ENCODE measurements at places on chromosomes 16 and 17.

DNA sequence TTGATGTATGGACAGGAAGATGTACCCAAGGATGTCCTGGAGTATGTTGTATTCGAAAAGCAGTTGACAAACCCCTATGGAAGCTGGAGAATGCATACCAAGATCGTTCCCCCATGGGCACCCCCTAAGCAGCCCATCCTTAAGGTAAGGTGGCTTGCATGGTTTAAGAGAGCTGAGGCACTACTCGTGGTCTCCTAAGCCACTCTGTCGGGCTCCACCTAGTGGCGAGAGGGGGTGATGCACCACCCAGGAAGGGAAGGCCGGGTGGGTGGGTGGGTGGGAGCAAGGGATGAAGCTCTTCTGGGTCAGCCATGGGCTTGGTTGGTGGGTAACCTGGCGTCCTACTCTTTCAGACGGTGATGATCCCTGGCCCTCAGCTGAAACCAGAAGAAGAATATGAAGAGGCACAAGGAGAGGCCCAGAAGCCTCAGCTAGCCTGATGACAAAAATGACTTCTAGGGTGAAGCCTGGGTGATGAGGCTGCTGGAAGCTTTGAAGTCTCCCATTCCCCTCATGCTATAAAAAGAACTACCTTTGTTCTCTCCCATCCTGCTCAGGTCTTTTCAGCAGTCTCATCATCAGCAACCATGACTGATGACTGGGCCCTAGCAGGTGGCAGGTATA is 21.5 kb downstream of the GPR179 start:
- DNase-seq, result peak; percentile 2

- peak; percentile 4 for DNase-seq
Measured at GRCh38 chr16:56610017-56610608, 1.7 kb downstream of the MT2A start.

GRCh38 chr17:50192618-50193291 is 8.7 kb downstream of the COL1A1 start:
- DNase-seq, result no peak

DNA sequence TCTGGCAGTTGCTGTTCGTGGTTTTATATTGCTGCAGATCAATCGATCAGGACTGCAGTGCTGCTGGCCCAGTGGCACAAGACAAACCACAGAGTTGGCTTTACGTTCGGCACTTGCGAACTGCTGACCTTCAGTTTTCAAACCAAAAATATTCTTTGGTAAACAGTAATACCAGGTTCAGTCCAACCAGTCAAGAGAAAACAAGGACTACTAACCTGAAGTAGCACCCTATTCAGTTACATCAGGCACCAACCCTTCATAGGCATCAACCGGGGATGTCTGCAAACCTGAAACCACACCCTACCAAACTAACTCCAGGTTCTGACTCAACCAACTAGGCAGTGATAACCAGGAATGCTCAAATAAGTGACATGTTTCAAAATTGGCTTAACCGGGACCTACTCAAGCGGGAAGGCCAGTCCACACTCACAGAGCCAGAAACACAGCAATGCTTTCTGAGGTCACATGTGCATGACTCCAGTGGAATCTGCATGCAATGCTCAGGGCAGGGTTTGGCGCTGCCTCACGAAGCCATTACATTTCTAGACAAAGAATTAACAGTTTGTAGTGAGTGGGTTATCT is 91.1 kb downstream of the SMG6 start:
- no peak for DNase-seq

DNA sequence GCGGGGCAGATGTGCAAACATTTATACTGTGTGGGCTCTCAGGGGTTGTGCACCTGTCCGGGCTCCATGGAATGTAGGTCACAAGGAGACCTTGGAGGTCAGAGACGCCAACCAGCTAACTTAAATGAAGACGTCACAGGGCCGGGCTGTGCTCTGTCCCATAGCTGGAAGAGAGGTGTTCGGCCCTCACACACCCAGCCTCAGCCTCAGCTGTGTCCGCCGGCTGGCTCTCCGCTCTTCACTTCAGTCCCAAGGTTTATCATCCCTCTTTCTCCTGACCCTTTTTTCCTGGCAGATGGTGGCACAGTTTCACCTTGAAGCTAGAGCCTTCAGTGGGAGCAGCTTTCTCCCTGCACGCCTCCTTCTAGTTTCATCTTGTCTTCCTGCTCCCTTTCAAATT is 6.0 kb upstream of the RBFOX3 start:
- DNase-seq, result no peak

- no peak for DNase-seq
Measured at GRCh38 chr16:22022151-22022550, 14.2 kb downstream of the MOSMO start.

DNA sequence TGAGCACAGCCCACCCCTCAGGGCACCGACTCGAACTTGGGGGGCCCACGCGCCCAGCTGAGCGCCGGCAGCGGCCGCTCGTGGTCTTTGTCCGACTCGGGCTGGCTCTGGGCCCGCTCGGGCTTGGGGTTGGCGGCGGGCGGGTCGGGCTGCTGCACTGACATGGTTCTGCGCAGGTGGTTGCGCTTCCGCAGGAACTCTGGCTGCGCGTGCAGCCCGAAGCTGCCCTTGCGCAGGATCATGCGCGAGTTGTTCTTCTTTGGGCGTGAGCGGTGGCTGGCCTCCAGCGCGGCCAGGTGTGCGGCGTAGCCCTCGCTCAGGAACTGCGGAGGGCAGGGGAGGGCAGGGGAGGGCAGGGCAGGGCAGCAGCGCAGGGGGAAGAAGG is 11.1 kb downstream of the PIMREG start:
- DNase-seq, result no peak

GRCh38 chr17:382644-383533 is 30.3 kb upstream of the RPH3AL start:
- DNase-seq, result no peak

GRCh38 chr17:57329380-57330214 is 73.3 kb downstream of the MSI2 start:
- DNase-seq, result no peak

GRCh38 chr17:65226227-65226626 is 89.1 kb downstream of the RGS9 start:
- DNase-seq, result no peak

DNA sequence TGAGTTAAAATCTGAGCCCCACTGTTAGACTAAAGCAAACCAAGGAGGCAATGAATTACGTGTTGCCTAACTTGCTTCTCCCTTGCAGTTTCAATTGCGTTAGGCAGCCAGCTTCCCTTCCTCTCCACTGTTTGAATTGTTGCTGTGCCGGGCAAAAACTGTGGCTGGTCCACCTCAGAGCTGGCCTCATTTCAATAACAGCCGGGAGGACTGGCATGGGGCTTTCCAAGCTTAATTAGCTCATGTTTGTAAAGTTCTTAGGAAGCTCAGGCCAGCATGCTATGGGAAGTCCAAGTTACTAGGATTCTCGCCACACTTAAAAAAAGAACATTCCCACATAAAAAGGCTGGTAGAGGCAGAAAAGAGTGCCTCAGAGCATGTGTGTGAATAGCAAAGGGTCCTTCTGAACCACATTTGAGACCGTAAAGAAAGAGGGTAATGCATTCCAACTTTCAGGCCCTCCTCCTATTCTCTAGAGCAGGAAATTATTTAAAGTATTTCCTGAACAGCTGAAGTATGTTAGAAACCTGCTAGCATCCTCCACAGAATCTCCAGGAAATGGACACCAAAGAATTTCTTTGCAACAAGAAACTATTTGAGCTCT is 79.0 kb upstream of the SMURF2 start:
- no peak for DNase-seq

DNA sequence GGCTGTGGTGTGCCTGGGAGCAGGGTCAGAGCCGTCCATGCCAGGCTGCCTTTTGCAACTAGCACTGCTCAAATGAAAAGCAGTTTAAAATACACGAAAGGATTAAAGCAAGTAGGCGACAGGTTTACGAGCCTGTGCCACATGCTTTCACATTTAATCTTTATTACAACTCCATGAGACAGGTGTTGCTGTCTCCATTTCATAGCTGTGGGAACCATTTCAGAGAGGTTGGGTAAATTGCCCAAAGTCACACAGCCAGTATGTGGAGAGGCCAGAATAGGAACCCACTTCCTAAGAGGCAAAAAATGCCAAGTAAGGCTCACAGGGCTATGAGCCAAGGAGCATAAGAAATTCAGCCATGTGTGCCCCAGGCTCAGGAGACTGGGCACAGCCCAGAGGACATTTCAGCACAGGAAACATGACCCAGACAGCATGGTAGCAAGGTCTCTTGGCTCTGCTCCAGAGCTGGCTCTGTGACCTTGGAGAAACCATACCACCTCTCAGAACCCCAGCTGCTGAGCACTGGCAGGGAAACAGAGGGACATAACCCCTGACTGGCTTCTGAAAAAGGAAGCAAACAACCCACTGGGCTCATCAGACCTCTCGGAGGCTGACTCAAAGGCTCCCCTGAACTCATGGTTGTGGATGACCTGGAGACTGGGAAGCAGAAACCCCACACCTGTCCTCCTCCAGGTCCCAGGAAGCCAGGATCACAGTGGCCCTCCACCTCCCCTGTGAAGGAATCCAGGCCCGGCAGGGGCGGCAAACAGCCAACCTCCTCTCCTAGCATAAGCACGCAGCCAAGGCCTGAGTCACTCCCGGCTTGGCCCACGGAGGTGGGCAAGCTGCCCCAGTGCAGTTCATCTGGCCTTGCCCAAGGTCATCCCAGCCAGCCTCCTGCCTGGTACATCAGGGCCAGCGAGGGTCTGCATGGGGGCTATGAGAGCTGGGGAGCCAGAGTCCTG is 40.3 kb upstream of the MRPS23 start:
- DNase-seq, result no peak

DNA sequence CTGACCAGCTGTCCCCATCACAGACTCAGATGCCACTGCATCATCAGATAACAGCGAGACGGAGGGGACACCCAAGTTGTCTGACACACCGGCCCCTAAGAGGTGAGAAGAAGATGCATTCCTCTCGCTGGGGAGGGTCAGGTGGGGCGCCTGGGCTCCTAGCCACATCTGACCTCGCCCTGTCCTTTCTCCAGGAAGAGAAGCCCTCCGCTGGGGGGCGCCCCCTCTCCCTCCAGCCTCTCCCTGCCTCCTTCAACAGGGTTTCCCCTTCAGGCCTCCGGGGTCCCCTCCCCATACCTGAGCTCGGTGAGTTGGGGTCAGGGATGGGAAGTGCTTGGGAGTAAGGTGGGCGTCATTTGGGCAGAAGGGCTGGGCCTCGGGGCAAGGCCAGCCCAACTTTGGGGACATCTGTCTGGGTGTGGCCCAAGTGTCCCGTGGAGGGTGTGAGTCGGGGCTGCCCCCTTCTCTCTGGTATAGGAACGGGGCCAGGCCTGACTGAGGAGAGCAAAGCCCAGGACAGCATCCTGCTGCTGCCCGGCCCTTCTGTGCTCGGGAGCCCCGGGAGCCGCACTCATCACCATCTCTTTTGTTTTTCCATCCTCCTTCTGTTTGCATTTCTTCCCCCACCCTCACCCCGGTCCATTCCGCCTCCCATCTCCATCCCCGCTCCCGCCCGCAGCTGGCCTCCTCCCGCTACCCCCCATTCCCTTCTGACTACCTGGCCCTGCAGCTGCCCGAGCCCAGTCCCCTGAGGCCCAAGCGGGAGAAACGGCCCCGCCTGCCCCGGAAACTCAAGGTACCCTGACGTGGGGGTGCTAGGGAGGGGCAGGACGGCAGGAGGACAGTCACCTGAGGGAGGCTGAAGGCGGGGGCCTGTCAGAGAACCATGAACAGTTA is 4.9 kb downstream of the INO80E start:
- DNase-seq, result no peak

- DNase-seq, result no peak
Measured at GRCh38 chr17:82047914-82048570, 3.6 kb downstream of the RFNG start.

DNA sequence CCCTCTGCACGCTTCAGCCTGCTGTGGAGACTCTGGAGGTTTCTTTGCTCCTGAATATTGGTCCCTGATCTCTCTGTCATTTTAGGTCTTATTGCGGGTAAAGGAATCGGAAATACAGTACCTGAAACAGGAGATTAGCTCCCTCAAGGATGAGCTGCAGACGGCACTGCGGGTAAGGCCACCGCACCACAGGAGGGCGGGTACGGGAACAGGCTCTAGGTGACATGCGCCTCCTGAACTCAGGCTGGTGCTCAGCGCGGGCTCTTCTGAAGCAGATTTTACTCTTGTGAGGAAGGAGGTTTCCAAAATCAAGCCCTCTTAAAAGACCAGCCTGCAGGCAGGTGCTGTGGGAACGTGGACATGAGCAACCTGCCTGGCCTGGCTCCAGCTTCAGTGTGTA is 29.8 kb downstream of the PLD6 start:
- no peak for DNase-seq

DNA sequence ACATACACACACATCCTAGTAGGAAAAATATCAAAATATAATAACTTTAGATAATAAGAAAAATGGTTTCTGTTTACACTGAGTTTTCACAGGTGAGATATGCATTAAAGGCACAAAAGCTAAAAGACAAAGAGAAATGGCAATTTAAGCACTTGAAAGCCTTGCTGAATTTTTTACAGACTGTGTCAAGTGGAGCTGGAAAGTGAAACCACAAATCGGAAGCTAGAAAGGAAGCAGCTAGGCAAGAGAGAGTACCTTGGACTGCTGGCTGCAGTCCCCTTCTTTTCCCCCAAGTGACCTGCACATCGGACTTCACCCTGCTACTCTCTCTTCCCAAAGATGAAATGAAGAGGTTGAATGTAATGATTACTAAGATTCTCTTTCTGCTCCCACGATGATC is 135.1 kb downstream of the CDH13 start:
- DNase-seq, result no peak

- DNase-seq, result no peak
Measured at GRCh38 chr16:89422905-89423630, 67.3 kb downstream of the ANKRD11 start.

- no peak for DNase-seq
Measured at GRCh38 chr16:50351116-50351515, 17.7 kb downstream of the BRD7 start.

- no peak for DNase-seq
Measured at GRCh38 chr16:75002474-75002873, 3.6 kb downstream of the ZNRF1 start.

DNA sequence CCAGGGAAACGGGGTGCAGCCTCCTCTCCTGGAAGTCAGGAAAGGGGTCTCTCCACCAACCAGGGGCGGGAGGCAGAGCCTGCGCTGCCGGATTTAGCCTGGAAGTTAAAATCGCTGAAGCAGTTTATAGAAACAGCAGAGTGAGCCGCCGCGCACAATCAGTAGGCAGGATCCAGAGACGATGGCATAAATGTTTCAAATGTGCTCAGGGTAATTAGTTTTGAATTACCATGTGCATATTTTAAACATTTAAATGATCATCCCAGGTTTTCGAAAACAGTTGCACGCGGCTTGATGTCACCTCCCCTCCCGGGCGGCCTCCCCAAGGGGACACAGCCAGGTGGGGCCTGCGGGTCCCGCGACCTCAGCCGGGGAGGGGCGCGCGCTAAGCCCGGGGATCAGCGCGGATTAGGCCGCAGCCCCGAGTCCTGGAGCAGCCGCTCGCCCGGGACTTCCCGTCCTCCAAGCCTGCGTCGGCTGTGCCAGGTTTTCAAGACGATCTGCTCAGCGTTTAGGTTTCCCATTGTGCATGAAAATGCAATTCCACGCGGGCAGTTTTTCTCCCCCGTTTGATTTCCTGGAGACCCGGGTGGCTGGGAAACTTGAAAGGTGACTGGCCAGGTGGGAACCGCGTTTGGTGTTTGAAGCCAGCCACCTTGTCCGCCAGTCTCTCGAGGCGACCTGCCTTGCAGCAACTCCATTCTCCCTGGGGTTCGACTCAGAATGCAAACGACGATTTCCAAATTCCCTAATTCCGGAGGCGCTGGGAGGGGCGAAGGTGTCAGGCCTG is 78.3 kb downstream of the RPA1 start:
- no peak for DNase-seq

Data from NCI-H748 treated with DMSO at 0.1 percent for 48 hours (cell line).